ENCODE measurements at places on chromosomes 4 and X.

- DNase-seq = no peak
- H3K4me1 ChIP-seq = no peaks in the 10 kb centered on the region
- no peak overlapping the region for H3K4me3 ChIP-seq
- H3K27ac ChIP-seq = no peak overlapping the region
Observed at GRCh38 chr4:7519638-7520376, 85.1 kb upstream of the PSAPL1 start.

DNA sequence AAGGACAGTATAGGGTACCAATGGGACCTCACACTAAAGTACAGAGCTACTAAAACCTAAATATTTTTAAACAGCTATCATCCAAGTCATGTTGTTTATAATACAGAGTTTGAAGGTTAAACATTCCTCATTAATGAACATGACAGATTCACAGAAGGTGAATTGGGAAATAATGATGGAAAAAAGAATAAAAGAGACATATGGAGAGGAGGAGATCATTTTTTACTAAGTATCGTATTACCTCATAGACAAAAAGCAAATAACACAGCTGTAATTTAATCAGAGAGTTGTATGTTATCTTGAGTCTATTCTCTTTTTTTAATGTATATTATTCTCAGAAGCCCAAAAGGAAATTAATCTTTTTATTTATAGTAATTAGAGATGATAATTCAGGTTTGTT, 7.9 kb downstream of the PLK4 start:
- no peaks in the 10 kb centered on the region for H3K4me1 ChIP-seq
- DNase-seq = no peak
- peaks cover 16% of the 10 kb centered on the region for H3K36me3 ChIP-seq
- H3K27me3 ChIP-seq = no peaks in the 10 kb centered on the region
- H3K27ac ChIP-seq = no peak overlapping the region

DNA sequence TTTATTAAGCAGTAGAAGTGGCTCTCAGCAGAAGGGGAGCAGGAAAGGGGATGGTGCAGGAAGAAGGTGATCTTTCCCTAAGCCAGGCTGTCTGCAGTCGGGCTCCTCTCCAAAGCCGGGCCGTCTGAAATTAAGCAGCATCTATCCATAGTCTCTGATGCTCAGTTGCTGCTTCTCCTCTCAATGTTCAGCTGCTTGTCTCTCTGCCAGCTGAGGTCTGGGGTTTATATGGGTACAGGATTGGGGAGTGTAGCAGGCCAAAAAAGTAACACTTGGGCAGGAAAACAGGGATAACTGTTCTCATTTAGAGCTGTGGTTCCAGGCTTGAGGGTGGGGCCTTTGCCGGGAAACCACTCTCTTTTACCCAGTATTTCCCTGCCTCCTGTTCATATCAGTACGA, 39.2 kb upstream of the CCKAR start:
- no peak for DNase-seq
- no peak overlapping the region for H3K27ac ChIP-seq
- H3K4me3 ChIP-seq = no peak overlapping the region
- H3K4me1 ChIP-seq = no peaks in the 10 kb centered on the region
- no peaks in the 10 kb centered on the region for H3K36me3 ChIP-seq
- peaks cover 1% of the 10 kb centered on the region for H3K27me3 ChIP-seq

DNA sequence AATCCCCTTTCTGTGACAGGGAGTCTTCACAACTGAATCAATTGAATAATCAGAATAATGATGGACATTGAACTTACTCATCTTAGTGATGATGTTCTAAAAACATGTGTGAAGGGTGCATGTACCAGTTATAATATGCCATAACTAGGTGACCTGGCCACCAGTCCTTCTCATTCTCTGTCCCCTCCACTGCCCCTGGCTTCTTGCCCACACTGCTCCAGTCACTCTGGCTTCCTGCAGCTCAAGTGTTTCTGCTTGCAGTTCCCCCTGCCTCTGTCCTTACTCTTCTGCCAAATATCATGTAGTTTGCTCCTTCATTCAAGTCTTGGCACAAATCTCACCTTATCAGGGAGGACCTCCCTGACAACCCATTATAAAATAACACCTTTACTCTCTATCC, 168.1 kb upstream of the SLC7A11 start:
- peaks cover 7% of the 10 kb centered on the region for H3K4me1 ChIP-seq
- no peak overlapping the region for H3K27ac ChIP-seq
- no peaks in the 10 kb centered on the region for H3K36me3 ChIP-seq
- H3K4me3 ChIP-seq = no peak overlapping the region
- DNase-seq = no peak

GRCh38 chrX:40080894-40081678, 16.7 kb downstream of the BCOR start:
- H3K27ac ChIP-seq = no peak overlapping the region
- peaks cover 27% of the 10 kb centered on the region for H3K27me3 ChIP-seq

DNA sequence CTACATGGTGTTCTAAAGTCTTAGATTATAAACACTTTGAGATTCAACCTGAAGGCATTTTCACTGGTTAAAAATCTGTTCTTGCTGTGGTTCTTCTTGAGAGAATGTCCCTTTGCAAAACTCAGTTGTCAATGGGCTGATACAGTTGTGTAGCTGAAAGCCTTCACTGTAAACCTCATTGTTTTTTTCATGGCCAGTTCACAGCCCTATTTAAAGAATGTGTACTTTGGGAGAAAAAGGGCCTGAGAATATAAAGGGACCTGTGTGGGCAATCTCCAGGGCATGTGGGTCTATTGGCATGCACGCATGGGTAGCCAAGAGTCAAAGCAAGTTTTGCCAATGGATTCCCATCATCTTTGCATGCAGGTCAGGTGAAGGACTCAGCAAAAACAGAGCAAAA, 7.8 kb upstream of the MAP7D3 start:
- H3K27me3 ChIP-seq = no peaks in the 10 kb centered on the region
- no peak overlapping the region for H3K27ac ChIP-seq
- no peak for DNase-seq
- no peaks in the 10 kb centered on the region for H3K4me1 ChIP-seq

DNA sequence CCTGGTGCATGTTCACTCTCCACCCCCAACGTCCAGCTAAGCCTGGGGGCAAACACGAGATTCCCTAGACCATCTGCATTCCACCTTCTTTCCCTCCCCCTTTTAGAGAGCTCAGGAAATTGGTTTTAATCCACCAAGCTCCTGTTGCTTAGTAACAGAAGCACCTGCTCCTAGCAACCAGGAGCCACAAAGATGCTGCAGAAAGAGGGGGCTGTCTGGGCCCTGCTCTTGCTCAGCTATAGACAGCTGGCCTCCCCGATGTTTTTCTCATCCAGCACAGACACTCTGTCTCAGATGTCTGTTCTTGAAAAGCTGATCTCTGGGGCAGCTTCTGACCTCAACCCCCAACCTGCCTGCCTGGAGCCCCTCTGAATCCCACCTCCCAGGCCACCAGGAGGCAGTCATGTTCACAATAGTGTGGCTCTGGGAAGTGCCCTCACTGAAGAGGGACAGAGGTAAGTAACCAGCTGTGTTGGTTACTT, 71.5 kb downstream of the SLC16A2 start:
- H3K27me3 ChIP-seq = no peaks in the 10 kb centered on the region
- H3K4me1 ChIP-seq = no peaks in the 10 kb centered on the region
- H3K36me3 ChIP-seq = no peaks in the 10 kb centered on the region
- no peak overlapping the region for H3K4me3 ChIP-seq
- no peak overlapping the region for H3K27ac ChIP-seq
- no peak for DNase-seq

- no peak for DNase-seq
- peaks cover 23% of the 10 kb centered on the region for H3K36me3 ChIP-seq
- H3K4me3 ChIP-seq = no peak overlapping the region
- H3K27me3 ChIP-seq = no peaks in the 10 kb centered on the region
- H3K4me1 ChIP-seq = peaks cover 23% of the 10 kb centered on the region
Observed at GRCh38 chr4:127995776-127996175, 30.6 kb downstream of the ABHD18 start.

DNA sequence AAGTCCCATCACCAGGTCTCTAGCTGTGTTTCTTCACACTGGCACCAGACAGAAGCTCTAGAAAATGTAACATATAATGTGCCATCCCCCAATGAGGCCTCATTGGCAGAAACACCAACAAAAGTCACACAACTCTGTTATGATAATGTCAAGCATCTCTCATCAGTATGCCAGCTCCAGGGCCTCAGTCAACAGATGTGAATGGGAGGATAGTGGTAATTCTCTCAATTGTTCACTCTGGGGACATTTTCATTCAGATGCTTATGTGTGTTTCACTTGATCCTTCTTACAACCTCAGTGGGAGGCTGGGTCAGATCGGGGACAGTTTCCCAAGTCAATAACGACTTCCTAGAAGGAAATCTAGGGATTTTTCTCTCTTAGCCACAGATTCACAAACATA, 57.5 kb upstream of the SCOC start:
- H3K27ac ChIP-seq = no peak overlapping the region
- no peaks in the 10 kb centered on the region for H3K27me3 ChIP-seq
- DNase-seq = no peak
- no peak overlapping the region for H3K4me3 ChIP-seq
